Activated naive CD8-positive, alpha-beta T cell treated with anti-CD3 and anti-CD28 coated beads, Interleukin-2, amount 50 U/mL, for 24 hours (primary cell): ENCODE measurements at places on chromosomes 3 and 15.

GRCh38 chr15:59420986-59421618, 16.9 kb upstream of the FAM81A start:
- no peak overlapping the region for H3K4me3 ChIP-seq
- no peak for DNase-seq
- H3K27me3 ChIP-seq = peaks cover 27% of the 10 kb centered on the region
- no peaks in the 10 kb centered on the region for H3K36me3 ChIP-seq

GRCh38 chr3:126372413-126373145, 15.4 kb upstream of the KLF15 start:
- H3K27me3 ChIP-seq = no peaks in the 10 kb centered on the region
- no peak for DNase-seq
- H3K4me1 ChIP-seq = no peaks in the 10 kb centered on the region
- H3K36me3 ChIP-seq = no peaks in the 10 kb centered on the region
- no peak overlapping the region for H3K4me3 ChIP-seq

DNA sequence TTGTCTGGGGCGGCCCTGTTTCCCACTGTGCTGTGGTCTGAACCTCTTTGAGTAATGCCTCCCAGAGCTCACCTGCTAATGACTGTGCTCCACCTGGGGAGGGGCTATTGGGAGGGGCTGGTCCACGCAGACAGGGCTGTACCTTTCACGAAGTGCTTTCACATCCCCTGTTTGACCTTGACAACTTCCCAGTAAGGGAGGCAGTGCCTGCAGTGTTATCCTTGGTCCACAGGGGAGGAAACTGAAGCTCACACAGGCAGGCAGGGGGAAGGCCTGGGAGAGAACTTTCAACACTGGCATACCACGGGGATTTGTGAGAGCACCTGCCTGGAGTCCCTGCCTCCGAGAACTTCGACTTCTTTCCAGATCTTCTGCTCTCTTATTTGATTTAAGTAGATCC, 91.2 kb downstream of the CACNA1D start:
- H3K27me3 ChIP-seq = no peaks in the 10 kb centered on the region
- no peaks in the 10 kb centered on the region for H3K36me3 ChIP-seq
- no peak overlapping the region for H3K27ac ChIP-seq
- peaks cover 3% of the 10 kb centered on the region for H3K4me1 ChIP-seq

DNA sequence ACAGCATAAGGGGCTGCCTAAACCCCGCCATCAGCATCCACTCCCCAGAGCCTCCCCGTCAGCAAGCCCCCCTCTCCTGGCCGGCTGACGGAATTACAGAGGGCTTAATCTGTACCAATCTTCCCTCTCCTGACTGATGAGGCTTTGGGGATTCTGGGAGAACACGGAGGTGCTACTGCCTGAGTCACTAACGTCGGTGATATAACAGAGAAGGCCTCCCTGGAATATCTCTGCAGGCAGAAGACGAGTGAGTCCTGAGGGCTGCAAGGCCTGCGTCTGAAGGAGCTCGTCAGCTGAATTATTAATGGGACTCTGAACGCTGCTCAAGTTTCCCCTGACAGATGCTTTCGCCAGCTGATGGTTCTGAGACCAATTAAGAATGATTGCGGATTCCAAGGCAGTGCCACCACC, 147.7 kb downstream of the XXYLT1 start:
- no peaks in the 10 kb centered on the region for H3K27me3 ChIP-seq
- DNase-seq = no peak
- H3K36me3 ChIP-seq = no peaks in the 10 kb centered on the region

- no peak overlapping the region for H3K27ac ChIP-seq
- no peaks in the 10 kb centered on the region for H3K36me3 ChIP-seq
- no peak overlapping the region for H3K4me3 ChIP-seq
- no peaks in the 10 kb centered on the region for H3K27me3 ChIP-seq
- no peaks in the 10 kb centered on the region for H3K4me1 ChIP-seq
These were observed 272.9 kb upstream of the CTDSPL start for GRCh38 chr3:37588758-37589157.

- H3K27ac ChIP-seq = no peak overlapping the region
- H3K4me3 ChIP-seq = no peak overlapping the region
- DNase-seq = no peak
- H3K4me1 ChIP-seq = peaks cover 5% of the 10 kb centered on the region
These were observed 23.5 kb downstream of the CHP1 start for GRCh38 chr15:41254560-41254959.

GRCh38 chr3:110193074-110193473, 855.7 kb upstream of the DPPA4 start:
- no peak overlapping the region for H3K27ac ChIP-seq
- H3K4me3 ChIP-seq = no peak overlapping the region
- no peaks in the 10 kb centered on the region for H3K36me3 ChIP-seq
- DNase-seq = no peak
- no peaks in the 10 kb centered on the region for H3K4me1 ChIP-seq
- H3K27me3 ChIP-seq = no peaks in the 10 kb centered on the region

GRCh38 chr3:22977650-22978289, 225.4 kb upstream of the UBE2E2 start:
- H3K4me3 ChIP-seq = no peak overlapping the region
- no peaks in the 10 kb centered on the region for H3K27me3 ChIP-seq
- H3K27ac ChIP-seq = no peak overlapping the region
- no peak for DNase-seq
- H3K4me1 ChIP-seq = no peaks in the 10 kb centered on the region

DNA sequence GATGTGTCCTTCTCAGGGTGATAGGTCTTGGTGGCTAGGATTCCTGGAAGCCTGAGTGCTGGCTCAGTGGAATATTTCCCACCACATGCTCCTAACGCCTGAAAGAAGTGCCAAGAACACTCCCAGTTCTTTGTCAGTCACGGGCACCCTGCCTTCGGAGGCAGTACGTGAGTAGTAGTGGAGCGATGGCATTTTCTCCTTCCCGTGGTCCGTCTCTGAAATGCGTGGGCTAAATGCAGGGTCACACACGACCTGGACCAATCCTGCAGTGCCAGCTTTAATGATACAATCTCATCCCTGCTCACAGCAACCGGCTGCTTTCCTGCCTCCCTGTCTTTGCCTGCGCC, 14.5 kb downstream of the H1-8 start:
- H3K27me3 ChIP-seq = peaks cover 4% of the 10 kb centered on the region
- no peak overlapping the region for H3K4me3 ChIP-seq
- no peak overlapping the region for H3K27ac ChIP-seq
- DNase-seq = no peak
- no peaks in the 10 kb centered on the region for H3K36me3 ChIP-seq

DNA sequence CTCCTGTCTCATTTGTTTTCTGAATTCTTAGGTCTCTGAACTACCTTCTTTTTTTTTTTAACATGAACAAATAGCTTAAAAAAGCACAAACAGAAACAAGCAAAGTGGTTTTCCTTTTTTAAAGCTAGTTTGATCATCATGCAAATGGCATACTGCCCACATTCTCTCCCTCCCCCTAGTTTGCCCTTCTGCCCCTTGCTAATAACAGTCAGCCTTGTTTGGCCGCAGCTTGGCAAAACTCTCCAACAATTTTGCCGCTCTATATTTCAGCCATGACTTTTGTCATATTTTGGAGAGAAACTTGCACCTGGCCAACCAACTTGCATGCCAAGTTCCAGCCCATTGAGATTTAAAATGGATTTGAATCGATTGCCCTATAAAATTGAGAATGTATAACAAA, 666.0 kb upstream of the NR2F2 start:
- H3K4me1 ChIP-seq = peaks cover 2% of the 10 kb centered on the region
- DNase-seq = no peak
- H3K27ac ChIP-seq = no peak overlapping the region

DNA sequence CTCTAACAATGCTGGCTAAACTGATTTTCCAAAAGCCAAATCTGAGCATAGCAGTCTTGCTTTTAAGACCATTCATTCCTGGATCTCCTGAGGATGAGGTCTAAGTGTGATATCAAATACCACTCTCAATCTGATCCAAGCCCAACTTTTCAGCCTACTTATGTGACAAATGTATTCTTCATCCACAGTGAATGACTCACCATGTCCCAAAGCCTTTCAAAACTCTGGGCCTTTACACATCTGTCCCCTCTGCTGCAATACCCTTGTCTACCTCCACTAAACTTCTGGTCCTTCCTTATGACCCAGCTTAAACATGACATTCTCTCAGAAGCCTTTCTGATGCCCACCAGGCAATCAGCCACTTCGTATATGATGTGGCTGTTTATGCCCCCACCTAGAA, 4.6 kb downstream of the ANAPC13 start:
- H3K4me3 ChIP-seq = no peak overlapping the region
- H3K27me3 ChIP-seq = no peaks in the 10 kb centered on the region
- H3K36me3 ChIP-seq = peaks cover 50% of the 10 kb centered on the region
- peaks cover 24% of the 10 kb centered on the region for H3K4me1 ChIP-seq
- no peak overlapping the region for H3K27ac ChIP-seq

GRCh38 chr3:139236336-139236735, 107.5 kb upstream of the MRPS22 start:
- H3K36me3 ChIP-seq = no peaks in the 10 kb centered on the region
- H3K4me3 ChIP-seq = no peak overlapping the region
- no peak for DNase-seq
